CD4-positive, alpha-beta T cell treated with Interleukin-17A for 1 hour (primary cell): ENCODE measurements at places on chromosomes 2 and 18.
A peak's percentile ranks its signal among the peaks of the same experiment; 100 is the strongest.

DNA sequence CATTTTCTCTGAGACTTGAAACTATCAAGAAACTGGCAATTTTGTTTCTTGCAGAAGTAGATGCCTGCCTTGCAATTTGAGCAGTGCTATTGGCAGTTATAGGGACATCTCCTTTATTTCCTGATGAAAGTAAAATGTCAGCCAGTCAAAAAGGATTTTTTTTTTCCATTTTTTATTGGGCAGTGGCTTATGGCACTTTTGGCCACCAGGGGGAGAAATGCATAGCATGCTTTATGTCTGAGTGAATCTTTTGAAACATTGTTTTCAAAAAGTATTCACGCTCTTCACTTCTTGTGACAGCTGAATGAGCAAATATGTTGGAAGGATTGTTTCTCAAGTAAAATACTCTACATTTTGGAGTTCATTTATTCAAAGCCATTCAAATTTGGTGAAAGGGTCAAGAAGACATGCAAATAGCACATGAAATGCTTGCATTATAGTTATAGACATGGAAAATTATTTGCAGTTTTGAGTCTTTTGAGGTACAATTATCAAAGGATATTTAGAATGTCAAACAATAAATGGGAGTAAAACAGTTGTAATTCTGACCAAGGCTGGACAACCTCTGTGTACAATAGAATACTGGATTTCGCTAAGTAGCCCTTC is 491.0 kb downstream of the CDH2 start:
- no peak for DNase-seq

DNA sequence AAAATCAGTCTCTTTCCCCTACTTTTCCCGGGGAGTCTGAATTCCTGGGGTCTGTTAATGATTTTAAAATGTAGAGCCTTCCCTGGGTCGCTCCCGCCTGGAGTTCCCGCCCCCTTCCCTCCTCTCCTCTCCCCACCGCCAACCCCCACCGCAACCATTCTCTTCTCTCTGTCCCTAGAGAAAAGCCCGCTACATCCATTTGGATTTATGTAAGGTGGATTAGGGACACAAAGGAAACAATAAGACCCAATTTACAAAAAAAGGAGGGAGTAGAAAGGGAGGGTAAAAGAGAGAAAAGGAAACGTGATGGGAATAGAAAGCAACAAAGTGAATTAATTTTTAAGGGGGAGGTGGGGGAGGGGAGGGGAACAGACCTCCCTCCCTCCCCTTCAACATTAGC is 2.2 kb downstream of the EPHA4 start:
- no peak for DNase-seq

DNA sequence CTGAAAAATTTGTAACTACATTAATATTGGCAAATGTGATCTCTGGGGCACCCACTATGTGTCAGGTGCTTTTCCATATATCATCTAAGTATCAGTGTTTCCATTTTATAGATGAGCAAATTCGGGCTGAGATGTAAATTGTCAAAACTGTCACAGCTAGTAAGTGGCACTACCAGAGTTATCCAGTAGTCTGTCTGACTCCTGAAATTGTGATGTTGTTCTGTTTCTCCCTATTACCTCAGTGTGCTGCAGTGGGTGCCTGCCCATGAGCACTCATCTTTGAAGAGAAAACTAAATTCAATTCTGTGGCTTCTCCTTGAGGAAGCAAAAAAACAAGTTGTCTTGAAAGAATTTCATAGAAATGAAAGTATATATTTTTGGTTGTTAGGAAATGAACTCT is 467.4 kb upstream of the FANCL start:
- DNase-seq = no peak

- no peak for DNase-seq
Measured at GRCh38 chr2:132760405-132760804, 90.4 kb upstream of the LYPD1 start.

DNA sequence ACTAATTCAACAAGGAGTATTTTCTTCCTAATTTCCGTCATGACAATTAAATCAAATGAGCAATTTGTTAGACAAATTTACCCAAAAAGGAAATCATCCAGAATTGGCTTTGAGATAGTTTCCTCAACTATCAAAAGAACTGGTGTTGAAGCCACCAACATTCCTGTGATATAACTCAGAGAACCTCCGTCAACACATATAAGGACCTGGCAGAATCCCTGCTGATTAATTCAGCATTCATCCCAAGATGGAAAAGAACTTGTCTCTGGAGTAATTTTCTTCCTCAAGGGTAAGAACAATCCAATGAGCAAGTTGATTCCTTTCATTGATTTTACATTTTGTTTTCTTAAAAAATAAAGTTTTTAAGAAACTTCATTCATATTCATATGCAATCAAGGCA is 62.0 kb downstream of the MBD2 start:
- no peak for DNase-seq

DNA sequence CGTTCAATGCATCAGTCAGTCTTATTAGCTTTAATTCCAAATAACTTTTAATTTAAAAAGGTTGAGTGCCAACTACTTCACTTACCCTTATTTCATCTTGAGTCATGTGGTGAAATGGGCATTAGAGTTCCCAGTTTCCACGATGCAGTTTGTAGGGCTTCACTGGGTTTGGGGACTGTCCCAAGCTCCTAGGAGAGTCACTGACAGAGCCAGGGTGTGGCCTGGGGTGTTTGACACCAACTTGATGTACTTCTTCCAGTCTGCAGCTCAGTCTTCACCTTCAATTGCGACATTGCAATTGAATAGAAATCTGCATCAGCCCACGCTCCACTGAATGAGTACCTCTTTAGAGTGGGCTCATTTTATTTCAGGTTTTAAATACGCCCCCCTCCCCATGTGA is 165.3 kb downstream of the ARL4C start:
- no peak for DNase-seq

- DNase-seq = no peak
Measured at GRCh38 chr2:168626096-168626495, 170.0 kb downstream of the CERS6 start.

DNA sequence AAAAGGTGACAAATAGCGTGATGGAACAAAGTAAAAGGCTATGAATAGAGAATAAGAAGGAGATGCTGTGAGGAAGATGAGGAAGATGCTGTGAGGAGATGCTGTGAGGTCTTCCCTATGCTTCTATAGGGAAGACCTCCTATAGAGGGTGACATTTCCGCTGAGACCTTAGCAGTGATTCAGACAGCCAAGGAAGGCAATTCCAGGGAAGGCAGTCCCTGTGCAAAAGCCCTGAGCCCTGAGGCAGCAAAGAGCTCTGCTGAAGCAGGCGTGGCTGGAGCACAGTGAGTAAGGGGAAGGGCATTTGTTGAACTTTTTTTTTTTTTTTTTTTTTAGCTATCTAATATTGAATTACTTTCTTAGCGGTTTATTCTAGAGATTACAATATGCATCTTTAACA is 142.7 kb upstream of the FOSL2 start:
- DNase-seq = no peak

- no peak for DNase-seq
Measured at GRCh38 chr18:75472906-75473305, 45.4 kb upstream of the SMIM21 start.

DNA sequence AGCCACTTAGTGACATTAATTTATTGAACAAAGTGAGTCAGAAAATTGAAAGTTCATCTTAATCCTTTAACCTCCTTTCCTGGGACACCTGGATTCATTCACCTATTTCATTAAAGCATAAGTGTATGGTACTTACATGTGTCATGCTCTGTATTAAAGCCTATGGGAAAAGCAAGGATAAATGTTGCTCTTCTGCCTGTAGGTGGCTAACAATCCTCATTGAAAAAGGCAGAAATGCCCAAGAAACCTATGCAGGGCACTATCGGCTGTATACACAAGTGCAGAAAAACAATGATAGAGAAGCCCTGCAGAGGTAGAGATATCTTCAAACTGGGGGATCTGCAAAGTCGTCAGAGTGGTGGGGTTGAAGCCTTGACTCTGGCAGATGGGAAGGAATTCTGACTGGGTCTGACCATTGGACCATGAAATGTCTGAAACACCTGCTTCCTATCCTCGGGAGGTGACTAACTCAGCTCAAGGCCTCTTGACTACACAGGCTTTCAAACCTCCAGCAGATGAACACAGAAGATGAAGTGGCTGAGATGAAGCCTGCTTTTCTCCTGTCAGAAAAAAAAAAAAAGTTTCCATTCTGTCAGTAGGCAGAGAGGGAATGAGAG is 83.1 kb downstream of the DCC start:
- DNase-seq = no peak

DNA sequence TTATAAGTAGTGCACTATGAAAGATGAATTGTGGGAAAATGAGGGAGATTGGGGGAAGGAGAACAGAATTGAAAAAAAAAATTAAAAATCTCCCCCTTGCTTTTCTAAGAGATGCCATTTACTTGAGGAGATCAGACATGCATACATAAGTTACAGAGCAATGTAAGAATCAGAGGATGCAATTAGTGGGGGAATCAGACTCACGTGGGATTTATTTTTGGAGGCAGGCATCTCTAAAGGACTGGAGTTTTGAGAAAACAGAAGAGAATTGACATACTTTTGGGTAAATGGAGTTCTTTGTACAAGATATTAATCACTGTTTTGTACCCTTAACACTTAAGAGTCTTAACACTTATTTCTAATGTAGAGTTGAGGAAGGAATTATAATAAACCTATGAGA is 52.7 kb downstream of the MTX2 start:
- DNase-seq = no peak

GRCh38 chr2:179558010-179558934 is 293.6 kb upstream of the SESTD1 start:
- DNase-seq = no peak

GRCh38 chr2:167264380-167264779 is 376.1 kb downstream of the XIRP2 start:
- DNase-seq = no peak

DNA sequence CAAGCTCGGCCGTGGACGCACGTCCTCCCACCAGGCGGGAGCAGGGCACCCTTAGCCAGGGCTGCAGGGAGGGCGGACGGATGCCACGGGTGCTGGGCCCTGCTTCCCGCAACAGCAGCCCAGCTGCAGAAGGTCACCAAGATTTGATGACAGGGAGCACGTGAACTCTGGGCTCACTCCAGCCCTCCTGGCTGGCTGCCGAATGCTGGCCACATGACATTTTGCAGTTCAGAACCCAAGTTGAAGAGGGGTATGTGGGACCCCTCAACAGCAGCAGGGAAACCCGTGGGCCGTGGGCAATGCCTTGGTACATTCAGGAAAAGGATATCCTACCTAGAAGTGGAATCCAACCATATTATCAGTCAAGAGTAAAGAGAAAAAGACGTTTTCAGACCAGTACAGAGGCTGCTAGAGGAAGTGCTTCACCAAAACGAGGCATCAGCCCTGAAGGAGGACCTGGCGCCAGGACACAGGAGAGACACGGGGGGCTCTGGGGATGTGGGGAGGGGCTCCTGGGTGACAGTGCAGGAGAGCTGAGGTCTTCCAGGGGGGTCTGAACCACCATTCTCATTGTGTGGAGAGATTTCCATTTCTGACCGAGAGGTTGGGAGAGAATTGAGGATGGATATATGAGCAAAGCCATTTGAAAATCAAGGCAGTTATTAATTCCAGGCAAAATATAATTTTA is 107.4 kb upstream of the CTDP1 start:
- no peak for DNase-seq

GRCh38 chr18:55086906-55087305 is 127.6 kb upstream of the CCDC68 start:
- DNase-seq = no peak

GRCh38 chr18:732371-732770 is 19.9 kb upstream of the ENOSF1 start:
- DNase-seq = no peak

DNA sequence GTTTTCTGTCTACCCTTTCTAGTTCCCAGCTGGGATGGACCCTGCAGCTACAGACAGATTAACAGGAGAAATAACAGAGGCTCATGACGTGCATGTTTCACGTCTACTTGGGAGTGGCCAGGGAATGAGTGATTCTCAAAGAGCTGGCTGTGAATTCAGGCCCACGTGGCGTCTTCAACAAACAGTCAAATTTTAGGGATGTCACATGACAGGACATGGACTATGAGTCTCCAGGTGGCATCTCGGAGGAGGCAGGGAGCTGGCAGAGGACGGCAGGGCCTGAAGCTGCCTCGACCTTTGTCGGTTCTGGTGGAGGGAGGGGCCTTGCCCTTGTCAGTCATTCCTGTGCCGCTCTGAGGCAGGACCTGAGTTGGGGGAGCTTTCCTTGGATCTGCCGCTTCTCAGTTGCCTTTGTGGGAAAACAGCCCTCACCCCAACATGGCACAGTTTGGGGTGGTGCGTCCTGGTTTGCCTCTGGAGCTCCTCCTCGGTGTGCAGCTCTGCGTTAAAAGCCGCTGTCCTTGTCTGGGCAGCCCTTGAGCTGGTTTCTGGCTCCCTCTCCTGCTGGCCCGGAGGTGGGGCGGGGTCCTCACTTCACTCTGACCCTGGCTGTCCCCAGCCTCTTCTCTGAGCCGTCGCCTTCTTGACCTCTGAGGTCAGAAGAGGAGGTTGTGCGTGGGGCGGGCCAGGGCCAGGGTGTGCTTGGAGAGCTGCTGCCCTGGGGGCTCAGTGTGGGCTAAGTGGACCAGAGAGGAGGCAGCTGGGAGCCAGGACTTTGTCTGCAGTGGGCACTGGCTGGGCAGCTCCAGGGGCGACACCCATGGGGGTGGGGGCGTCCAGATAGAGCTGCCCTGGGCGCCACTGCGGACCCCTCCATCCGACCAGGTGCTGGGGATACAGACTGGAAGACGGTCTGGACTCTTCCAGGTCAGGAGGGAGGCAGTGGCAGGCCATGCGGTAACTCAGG is 12.1 kb upstream of the GAL3ST2 start:
- DNase-seq = peak; percentile 33

DNA sequence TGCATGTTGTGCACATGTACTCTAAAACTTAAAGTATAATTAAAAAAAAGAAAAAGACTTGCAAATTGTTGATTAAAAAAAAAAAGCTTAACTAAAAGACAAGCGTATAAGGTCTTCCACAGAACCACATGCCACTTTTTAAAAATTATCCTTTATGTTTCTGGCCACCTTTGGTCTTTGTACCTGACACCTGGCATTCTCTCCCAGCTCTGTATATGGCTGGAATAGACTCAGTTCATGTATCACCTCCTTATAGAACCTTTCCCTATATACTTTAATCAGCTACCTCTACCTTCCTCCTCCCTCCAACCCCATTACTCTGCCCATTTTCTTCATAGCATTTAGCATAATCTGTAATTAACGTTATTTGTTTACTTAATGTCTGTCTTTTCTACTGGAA is 32.6 kb downstream of the HYCC2 start:
- no peak for DNase-seq

DNA sequence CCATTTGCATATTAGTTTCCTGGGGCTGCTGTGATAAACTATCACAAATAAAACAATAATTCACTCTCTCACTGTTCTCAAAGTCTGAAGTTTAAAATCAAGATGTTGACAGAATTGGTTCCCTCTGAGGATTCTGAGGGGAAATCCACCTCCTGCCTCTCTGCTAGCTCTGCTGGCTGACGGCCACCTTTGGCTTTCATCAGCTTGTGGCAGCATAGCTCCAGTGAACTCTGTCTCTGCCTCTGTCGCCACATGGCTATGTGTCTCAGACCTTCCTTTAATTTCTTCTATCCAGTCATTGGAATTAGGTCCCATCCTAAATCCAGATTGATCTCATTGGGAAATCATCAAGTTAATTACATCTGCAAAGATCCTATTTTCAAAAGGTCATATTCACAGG is 38.9 kb upstream of the TRIM43 start:
- no peak for DNase-seq
